ENCODE measurements at places on chromosomes 6 and 20.
A peak's percentile ranks its signal among the peaks of the same experiment; 100 is the strongest.

DNA sequence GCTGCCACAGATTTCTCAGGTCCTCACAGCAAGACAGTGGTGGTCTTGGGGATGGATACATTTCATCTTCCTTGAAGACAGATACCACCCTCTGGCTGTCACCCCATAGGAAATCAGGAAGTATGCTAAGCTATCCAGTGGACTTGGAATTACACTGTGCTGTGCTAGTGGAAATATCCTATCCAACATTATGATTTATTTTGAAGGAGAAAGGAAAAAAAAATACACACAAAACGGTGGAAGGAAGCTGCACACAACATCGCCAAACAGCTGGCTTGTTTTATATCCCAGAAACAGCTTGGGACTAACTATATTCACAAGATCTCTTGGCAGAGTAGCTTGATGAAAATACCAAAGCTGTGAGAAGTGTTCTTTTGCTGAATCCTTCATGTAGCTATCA, 257.6 kb downstream of the LAMA2 start:
- DNase-seq: peak; percentile 12

DNA sequence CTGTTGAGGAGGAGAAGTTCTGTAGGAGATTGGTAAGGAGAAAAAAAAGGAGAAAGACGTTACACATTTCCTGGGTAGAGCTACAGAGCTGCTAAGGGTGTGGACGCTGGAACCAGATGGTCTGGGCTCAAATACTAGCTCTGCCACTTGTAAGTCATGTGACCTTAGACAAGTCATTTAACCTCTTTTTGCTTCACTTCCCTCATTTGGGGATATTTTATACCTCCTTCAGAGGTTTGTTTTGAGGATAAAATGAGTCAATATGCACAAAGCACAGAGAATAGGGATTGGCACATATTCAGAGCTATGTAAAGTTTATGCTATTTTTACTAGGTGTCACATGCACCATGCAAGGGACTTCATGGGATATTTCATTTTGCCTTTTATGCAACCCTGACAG, 708.8 kb downstream of the DHX35 start:
- no peak for DNase-seq

DNA sequence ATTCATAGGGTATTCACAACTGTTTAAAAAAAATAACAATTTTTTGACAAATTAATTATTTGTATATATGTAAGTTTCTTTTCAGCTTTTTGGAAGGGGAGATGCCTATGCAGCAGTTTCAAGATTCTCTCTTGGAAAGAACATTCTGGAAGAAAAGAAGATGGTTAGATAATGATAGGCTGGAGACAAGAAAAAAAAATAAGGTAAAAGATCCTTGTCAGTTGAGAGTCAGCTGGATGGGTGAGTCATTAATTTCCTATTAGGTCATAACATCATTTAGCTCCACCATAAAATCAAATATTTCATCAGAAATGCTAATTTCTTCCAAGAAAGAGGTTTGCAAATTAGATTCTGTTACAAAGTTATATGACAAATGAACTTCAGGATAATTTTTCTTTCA, 880.4 kb downstream of the EPHA7 start:
- DNase-seq: no peak

DNA sequence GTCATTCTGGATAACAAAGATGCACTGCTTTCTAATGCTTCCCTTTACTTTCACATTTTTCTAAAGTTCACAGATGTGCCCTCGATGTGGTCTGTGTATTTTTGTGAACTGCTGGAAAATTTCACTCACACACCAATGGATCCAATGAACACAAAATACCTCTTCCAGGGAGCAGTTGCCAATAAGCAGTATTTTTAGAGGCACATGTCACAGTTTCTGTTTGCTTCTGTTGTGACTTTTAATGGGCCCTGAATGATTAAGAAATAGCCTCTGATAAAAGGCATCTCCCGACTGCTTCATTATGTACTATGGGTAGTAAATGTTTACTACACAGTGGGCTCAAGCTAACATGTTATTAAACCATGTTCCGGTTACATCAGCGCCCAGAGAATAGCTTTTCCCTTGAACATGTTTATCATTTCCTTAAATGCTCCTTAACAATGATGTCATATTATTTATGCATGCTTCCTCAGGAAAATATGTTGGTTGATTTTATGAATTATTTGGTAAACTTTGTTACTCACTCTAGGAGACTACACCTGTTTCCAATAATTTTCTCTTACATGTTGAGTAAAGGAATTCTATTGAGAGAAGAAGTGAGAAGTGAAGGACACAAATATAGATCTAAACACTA, 188.0 kb downstream of the KCNQ5 start:
- DNase-seq: no peak

DNA sequence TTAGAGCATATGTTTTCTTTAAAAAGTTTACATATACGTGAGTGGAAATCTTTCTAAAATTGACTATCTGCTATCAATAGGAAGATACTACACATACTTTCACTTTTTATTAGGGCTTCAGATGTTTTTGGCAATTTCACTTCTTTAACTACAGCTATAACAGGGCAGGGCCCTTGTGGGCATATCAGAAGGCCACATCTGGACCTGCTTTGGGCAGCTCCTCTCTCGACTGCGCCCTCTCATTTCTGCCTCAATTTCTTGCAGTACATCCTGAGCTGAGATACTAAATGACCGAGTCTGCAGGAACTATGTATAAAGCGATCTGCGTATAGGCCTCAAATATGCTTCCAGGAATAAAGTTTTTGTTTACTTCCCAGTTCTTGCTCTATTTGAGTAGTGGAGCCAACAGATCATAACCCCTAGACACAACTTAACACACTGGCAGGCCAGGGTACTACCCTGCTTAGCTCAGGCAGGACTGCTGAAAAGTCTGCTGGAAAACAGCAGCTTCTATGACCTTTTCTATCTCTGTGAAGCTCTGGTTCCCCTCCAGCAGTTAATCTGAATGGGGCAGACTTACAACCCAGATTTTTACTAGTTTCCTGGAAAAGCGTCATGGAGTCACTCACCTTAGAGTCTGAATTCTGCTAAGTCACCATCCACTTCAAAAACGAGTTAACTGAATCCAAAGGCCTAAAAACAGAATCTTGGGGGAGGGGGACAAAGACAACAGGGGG, 12.7 kb downstream of the GCLC start:
- DNase-seq: no peak

- no peak for DNase-seq
Measured at GRCh38 chr6:21594416-21595281, 1.1 kb downstream of the SOX4 start.

DNA sequence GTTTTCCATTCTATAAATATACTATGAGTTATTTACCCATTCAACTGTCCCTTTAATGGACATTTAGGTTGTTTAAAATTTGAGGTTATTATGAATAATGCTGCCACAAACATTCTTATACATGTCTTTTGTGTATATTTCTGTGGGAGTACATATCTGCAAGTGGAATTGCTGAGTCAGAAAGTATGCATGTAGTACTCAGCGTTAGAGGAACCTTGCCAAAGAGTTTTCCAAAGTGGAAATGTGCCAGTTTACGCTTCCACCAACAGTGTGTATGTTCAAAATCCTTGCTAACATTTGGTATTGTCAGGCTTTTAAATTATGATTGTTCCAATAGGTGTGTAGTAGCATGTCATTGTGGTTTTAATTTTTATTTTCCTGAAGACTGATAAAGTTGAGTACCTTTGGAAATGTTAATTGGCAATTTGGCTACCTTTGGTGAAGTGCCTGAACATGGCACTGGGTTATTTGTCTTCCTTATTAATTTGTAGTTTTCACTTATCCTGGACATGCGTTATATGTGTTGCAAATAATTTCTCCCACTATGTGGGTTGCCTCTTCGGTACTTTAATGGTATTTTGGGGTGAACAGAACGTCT, 341.2 kb downstream of the CD83 start:
- no peak for DNase-seq

GRCh38 chr6:75349262-75349984, 64.8 kb upstream of the TMEM30A start:
- DNase-seq: peak; percentile 43

DNA sequence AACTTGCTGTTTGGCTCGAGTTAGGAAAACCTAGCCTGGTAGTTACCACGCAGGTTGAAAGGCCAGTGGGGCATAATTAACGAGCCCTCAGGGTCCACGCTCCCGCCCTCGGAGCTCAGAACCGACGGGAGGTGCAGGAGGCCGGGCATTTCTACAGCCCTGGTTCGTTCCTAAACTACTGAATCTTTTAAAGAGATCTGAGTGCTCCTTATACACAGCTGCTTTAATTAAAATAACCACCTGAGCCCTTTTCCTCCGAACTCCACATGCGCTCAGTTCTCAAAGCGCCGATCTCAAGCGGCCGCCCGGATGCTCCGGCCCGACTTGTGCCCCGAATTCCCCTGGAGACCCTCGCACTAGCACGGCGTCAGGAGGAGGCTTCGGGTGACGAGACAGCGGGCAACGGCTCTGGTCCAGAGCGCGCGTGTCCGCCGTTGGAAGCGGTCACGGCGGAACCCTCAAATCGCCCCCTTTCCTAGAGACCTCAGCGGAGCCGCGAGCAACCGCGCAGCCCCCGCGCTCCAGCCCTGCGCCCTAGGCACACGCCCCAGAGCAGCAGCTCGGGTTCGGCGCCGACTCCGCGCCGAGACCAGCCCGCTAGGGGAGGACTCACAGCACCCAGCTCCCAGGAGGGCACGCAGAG, 397 bp downstream of the WDR27 start:
- DNase-seq: no peak
